ENCODE measurements at places on chromosomes 16 and 17.

GRCh38 chr16:85133290-85133599 lies 21.0 kb upstream of the CIBAR2 start:
- no peak for DNase-seq

DNA sequence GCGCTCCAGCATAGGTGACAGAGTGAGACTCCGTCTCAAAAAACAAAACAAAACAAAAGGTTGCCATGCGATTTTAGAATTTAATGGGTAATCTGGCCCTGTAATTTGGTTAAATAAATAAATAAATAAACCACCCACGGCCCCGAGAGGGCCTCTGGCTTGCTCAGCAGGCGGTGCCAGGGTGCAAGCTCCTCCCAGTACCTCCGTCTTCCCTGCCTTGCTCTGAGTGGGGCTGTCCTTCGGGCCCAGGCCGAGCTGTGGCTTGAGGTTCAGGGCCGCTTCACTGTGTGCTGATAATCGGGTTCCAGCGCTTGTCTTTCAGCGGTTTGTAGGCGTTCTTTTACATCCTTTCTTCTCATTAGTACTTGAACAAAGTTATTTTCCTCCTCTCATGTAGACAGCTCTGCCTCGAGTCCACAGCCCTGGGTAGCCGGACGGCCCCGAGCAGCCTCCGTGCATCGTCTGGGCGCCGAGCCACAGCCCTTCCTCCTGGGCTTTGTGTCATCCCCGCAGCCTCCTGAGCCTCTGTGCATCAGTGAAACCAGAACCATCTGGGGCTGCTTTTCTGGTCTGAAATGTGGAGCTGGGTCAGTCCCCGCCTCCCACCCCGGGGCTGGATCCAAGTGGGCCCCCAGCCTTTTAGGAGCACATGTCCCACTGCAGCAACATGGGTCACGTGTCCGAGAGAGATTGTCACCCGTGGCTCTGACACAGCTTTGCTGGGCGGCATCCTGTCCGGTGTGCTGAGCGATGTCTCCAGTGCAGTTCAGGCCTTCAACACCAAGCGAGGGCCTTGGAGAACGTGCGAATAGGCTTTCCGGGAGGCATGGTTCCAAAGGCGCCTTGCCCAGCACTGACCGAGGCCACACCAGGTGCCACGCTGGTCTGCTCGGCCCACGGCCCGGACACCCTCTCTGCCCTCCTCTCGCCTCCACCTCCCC lies 157.4 kb upstream of the CHMP6 start:
- DNase-seq = no peak

DNA sequence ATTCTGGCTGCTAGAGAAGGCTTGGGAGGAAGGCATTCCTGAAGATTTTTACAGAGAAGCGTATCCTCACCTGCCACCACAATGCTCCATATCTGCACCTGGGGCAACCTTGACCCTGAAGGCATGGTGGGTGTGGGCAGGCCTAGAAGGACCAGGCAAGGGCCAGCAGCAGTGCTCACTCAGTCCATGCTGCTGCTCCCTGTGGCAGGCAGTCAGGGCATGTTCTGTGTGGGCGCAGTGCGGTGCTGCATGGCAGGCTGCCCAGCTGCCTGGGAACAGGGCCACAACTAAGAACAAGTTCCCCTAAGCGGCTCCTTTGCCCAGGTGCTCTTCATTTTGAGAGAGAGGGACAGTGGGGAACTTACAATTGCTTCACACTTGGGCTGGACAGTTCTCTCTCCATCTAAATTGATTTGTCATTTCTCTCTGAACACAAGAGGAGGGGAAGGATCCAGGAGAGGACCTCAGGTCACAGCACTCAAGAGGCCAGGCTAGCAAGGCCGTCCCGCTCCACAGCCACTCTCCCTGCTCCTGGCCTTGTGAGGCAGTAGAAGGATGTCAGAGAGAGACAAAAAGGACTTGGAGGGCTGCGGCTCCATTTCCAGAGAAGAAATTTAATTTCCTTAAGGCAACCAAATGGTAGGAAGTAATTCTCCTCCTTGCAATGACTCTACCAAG lies 158.8 kb downstream of the AATF start:
- no peak for DNase-seq

DNA sequence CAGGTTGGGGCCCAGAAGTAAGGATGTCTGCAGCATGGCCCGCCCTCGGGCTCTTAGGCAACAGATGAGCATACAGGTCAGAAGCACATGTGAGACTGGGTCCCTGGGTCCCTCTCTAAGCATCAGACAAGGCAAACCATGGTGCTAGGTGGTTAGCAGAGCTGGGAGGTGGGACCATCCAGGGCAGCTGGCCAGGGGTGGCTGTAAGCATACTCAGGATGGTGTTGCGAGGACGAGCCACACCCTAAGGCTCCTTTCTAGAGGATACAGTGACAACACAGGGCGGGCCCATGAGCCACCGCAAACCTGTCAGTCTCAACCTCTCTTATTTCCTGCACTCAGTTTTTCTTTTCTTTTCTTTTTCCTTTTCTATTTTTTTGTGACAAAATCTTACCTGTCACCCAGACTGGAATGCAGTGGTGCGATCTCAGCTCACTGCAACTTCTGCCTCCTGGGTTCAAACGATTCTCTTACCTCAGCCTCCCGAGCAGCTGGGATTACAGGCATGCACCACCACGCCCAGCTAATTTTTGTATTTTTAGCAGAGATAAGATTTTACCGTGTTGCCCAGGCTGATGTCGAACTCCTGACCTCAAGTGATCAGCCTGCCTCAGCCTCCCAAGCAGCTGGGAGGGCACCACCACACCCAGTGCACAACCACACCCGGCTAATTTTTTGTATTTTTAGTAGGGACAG lies 3.6 kb downstream of the FA2H start:
- DNase-seq = no peak

GRCh38 chr17:79080349-79080748 lies 5.7 kb downstream of the ENGASE start:
- DNase-seq = no peak

DNA sequence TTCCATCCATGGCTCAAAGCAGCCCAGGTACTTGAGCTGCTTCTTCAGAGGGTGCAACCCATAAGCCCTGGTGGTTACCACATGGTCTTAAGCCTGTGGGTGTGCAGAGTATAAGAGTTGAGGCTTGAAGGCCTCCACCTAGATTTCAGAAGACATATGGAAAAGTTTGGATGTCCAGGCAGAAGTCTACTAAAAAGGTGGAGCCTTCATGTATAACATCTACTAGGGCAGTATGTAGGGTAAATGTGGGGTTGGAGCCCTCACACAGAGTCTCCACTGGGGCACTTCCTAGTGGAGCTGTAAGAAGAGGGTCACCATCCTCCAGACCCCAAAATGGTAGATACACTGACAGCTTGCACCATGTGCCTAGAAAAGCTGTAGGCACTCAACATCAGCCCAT lies 120.9 kb downstream of the HS3ST3A1 start:
- DNase-seq = no peak

DNA sequence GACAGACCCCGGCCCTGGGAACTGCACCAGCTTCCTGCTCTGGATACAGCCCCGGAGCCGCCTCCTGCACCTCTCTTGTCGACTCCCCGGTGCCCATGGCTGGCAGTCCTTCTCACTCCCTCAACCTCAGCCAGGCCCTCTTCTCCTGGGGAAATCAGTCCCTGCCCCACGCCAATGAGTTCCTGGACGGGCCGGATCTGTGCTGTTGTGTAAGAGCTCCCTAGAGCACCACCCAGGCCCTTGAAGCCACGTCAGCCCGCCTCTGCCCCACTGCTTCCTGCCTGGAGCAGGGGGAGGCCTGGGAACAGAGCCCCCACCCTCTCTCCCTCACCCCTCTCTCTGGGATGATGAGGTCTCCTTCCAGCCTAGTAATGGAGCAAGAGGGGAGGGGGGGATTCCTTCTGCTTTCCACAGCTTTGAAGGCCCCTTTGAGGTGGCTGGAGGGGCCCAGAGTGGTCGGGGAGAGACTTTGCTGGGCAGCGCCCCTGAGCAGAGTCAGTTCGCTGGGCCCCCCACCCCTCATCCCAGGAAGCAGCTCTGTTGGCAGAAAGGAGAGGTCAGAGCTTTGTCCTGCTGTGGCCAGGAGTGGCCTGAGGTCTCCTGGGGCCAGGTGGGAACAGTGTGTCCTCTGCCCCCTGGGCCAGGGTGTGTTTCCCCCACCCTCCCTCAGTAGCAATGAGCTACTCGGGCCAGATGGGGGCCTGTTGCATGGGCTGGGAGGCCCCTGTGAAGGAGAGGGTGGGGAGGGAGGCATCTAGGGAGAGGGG lies 3.8 kb downstream of the PRR29 start:
- DNase-seq = no peak

DNA sequence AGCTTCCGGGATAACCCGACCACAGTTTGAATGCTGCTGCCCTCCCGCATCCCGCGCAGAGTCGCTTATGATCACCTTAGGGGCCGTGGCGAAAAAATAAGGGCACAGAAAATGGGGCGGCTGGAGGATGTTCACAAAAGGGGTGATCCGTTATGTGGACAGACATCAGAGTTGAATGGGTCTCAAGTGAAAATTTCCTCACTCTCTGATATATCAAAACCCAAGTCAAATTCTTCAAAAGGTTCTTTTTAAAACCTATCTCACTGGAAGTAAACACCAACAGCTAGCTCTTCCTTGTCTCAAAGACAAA lies 400 bp upstream of the CEP112 start:
- DNase-seq = no peak

GRCh38 chr17:80151333-80151732 lies 4.4 kb upstream of the EIF4A3 start:
- DNase-seq = no peak

DNA sequence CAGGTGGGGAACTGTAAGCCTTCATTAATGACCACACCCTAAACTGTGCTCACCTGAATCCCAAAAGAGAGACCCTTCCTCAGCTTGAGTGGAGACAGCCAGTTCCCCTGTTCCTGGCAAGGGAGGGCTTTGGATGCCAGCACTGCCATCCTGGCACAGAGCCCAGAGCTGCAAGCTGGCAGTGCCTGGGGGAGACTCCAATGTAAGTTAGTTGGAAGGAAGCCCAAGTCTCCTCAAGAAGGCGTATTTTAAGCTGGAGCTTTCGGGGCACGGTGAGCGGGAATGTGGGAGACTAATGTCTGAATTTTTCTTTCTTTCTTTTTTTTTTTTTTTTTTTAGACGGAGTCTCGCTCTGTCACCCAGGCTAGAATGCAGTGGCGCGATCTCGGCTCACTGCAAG lies 4.7 kb downstream of the CDC42EP4 start:
- no peak for DNase-seq

- DNase-seq = no peak
Measured at GRCh38 chr17:48308581-48308980, 121.4 kb downstream of the SKAP1 start.

DNA sequence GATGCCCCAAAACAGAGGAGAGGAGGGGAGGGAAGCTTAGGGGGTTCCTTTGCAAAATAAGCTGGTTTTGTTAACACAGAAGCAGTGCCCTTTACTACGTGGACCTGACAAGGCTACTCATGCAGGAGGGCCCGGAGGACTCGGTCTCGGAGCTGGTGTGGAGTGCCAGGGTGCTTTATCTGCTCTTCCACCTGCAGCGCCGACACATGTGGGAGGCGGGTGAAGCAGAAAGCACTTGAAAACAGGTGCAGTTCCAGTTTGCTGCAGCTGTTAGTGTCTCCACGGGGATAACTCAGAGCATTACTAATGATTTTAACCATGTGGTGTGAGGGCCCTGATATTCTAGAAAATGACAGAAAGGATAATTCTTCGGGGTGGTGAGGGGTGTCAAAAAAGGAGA lies 35.0 kb upstream of the MNT start:
- DNase-seq = no peak

GRCh38 chr17:14459955-14460354 lies 159.1 kb downstream of the HS3ST3B1 start:
- no peak for DNase-seq

DNA sequence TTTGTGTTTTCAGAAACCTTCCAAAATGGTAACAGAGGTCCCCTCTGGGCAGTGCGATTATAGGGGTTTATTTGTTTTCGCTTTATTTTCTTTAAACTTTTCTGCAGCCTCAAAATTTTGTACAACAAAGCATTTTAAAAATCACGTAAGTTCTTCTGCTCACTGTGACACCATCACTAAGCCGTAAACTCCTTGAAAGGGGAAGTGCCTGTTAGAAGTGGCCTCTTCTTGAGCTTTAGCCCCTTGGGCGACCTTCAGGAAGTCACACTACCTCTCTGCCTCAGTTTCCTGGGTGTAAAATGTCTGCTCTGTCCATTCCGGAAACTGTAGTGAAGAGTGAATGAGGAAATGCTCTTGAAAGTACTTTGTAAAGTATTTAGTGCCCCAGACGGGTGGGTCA lies 26.6 kb downstream of the ARHGAP27 start:
- DNase-seq = no peak

DNA sequence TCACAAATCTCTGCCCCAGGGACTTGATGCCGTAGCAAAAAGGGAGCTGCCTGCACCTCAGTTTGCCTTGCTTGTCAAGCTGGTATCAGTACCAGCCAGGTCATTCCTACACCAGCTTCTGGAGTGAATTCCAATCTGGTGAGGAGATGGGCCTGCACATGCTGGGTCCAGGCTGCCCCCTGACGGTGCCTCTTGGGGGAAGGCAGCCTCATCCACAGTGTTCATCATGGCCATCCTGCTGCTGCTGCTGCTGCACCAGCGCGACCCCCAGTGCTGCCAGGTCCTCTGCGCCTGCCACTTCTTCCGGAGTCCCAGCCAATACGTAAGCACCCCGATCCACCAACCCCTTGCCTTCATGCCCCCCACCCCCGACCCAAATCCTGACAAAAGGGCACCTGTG lies 8.3 kb downstream of the MRPL27 start:
- no peak for DNase-seq

DNA sequence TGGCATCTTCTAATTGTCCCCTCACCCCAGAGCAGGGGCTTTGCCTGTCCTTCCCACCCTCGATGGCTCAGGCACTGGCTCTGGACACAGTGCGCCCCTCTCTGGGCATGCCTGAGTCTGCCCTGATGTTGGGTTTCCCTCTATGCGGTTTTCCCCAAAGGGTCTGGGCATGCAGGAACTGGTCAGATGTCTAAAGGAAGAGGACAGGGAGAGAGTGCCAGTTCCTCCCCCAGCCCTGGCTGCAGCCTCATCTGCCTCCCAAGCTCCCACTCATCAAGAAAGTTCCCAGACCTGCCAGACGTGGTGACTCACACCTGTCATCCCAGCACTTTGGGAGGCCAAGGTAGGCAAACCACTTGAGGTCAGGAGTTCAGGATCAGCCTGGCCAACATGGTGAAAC lies 41.3 kb upstream of the PABPN1L start:
- no peak for DNase-seq

GRCh38 chr16:50169555-50170096 lies 16.5 kb downstream of the TENT4B start:
- no peak for DNase-seq

DNA sequence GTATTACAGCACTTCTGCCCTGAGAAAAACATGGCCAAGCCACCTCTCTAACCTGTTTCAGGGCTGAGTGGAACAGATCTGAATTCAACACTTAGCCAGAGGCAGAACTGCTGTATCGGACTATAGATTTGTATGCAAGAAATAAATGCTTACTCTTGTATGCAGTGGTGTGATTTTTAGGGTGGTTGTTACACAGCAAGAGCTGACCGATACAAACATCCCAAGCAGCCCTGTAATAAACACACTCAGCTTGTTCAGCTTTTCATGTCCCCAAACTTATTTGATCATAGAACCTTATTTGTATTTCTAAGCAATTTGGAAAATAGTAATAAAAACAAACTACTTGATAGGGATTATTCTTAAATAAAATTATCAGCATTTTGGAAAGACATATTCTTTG lies 84.9 kb upstream of the RPH3AL start:
- no peak for DNase-seq

GRCh38 chr16:66471716-66472393 lies 44.8 kb downstream of the BEAN1 start:
- no peak for DNase-seq

Measured in effector CD4-positive, alpha-beta T cell (primary cell).